ENCODE measurements at places on chromosomes 7 and 10. TPM values are rescaled to one million over a fixed set of nuclear protein-coding genes. Genes with fewer than 3 reads are reported as not detected.

Gene VKORC1L1
- 13.6 TPM for total RNA-seq

Gene NEUROD6
- not detected for total RNA-seq

DNA sequence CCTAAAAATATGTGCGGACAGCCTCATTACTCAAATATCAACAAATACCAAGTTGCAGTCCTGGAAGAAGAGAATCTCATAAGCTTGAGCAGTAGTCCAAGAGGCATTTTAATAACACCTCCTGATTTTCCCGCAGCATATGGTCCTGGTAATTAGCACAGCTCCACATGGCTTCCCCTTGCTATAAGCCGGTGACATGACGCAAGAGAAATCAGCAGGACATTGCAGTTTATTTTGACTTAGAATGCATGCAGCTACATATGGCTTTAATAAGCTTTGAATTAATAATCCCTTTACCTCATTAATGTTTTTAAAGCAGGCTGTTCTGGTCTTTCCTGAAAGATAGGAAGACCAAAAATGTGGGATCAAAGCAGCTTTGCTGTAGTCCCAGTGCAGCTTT is 137.6 kb downstream of the RAMP3 start:
- no peak for DNase-seq

Gene GTF2IRD1
- 6.4 TPM for total RNA-seq

- no peak for DNase-seq
Observed at GRCh38 chr10:127894146-127894545, 1.4 kb upstream of the CLRN3 start.

Gene EGR2
- total RNA-seq: 43.0 TPM

GRCh38 chr7:17095931-17096330 is 202.5 kb upstream of the AHR start:
- no peak for DNase-seq

DNA sequence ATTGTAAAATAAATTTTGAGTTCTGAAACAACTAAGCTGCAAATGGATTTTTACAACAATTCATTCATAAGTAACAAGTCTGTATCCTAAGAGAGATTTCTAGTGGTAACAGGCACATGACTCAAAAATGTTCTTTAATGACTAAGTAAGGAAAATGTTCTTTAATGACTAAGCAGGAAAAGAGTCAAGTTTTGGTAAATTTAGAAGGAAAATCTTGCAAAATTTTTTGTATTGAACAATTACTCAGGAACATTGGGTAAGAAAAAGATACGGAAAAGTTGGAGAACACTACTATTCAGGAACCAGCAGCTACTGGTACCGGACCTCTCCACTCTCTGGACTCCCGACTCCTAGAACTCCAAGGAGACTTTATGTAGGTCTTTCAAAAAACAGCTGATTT is 33.5 kb downstream of the HYCC1 start:
- DNase-seq: no peak

DNA sequence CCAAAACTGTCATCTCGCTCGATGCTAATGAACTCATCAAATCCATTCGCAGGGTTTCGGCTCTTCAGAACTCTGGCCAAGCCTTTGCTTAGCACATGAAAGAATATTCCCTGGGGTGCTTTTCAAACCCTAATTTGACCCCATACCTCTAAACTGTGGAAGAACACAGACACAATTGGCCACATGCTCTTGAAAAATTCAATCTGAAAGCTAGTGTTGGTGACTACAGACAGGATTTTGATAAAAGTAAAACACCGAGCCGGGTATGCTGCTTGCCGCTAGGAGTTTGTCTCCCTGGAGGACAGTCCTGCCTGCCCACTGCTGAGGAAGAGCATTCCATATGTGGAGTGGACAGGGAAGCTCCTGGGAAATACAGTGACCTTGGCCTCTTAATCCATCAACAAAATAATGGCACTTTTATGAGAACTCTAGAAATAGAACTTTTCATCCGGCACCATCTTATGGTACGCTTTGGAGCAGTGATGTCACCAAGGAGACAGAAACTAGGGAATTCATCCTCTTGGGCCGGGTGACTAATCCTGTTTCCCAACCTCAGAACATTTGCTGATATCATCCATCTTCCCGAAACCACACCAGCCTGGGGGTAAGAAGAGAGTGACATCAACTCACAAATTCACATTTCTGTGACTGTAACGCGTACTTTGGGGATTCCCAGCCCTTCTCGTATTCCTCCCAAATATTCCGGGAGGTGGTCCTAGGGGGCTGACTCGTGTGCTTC is 34.2 kb downstream of the MTURN start:
- DNase-seq: no peak

DNA sequence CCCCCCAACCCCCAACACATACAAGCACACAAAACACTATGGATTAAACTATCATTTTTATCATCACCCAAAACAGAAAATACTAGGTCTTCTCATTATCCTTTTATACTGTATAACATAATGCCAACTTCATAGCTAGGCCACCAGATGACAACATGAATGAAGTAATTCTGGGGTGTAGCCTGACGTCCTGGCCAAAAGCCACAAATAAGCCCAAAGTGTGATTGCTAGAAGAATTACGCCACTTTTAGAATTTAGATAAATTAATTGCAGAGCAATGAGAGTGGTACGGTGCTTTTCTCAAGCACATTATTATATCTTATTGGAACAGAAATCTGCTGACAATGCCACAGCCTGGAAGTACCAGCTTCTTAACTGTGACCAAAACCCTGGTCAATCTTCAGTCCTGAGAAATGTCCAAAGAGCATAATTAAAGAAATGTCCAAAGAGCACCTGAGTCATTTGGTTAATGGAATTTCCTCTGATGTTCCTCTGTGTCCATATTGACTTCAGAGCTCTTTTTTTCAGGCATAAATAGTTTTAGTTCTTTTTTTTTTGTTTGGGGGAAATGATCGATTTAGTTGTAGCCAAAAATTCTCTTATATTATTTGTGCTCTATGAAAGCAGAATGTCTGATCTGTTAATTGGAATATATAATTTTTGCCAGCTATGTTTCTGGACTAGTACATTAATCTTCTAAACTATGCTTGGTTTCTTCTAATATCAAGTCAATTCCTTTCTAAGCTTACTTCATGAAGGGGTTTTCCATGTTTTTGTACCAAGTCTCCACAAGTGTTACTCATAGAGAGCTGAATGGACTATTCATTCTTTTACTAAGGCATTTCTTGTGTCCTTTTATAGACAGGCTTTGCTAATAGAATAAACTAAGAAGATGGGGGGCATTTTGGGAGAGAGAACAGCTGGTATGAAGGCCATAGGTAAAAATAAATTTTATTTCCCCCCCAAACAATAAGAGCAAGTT is 233.4 kb upstream of the SLC26A5 start:
- no peak for DNase-seq

DNA sequence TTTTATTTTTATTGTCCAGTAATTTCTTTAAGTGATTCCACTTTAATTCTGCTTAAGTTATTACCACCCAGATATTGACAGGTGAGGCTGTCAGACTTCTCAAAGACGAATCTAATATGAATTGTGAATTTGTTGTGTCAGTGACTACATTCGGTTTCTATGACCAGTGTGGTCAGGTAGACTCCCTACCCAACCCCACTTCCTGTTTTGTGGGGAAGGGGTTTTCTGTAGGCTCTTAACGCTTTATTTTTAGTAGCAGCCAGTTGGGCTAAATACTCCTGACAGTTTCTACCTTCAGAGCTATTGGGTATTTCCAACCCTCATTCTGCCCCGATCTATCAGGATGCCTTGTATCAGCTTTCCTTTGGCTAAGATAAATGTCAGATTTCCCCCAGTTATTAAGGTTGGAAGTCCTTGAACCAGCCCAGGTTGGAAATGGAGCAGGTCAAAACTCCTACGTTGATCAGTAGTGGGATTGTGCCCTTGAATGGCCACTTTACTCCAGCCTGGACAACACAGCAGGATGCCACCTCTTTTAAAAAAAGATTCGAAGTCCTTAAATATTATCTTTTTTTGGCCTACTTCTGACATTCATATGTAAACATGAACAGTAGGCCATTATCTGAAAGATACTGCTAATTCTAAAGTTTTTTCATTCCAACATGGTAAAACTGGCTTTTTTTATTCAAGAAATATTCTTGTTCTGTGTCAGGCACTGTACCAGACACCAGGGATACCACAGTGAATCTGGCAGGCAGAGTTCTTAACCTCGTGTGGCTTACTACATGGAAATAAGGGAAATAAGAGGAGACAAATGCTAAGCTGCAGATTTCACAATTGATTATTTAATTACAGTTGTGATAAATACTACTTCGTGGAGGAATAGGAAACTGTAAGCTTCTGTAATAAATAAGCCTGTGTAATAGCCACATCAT is 133.3 kb upstream of the SAMD8 start:
- DNase-seq: peak; percentile 35

DNA sequence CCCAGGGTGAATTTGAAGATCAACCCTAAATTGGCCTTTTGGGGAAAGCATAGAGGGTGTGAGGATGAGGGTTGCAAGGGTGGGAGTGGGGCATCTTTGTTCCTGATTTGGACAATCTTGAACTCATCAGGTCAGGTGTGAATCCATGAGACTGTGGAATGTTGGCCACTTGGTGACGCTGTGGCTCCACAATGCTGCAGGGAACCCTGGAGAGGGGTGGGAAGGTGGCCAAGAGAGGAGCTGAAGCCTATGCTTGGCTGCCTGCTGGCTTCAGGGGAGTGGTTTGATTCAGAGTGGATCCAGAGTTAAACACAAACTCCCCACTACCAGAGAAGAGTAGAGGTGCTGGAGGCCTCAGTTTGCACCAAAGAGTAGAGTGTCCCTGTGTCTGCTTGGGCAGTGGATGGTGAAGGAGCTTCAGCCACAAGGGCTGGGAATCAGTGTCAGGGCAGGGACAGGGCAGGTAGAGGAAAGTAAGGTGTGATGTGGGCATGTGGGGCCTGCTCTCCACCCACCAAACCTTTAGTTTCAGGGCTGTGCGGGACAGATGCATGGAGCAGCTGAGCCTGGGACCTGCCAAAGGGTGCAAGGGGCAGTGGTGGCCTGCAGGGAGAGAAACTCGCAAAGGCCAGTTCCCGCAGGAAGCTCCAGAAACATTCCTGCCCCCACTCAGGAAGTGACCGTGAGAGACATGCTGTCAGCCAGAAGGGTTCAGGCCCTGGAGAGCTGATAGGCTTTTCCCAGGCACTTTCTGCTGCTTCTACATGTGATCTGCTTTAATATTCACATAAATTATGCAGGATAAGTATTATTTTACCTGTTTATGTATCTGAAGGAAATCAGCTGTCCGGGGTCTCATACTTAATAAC is 81.0 kb upstream of the PRSS58 start:
- DNase-seq: no peak

Gene GCK
- total RNA-seq: 0.80 TPM

Data from activated naive CD4-positive, alpha-beta T cell treated with anti-CD3 and anti-CD28 coated beads, Interleukin-2, amount 50 U/mL, for 72 hours (primary cell).